H1 (cell line): ENCODE measurements at places on chromosomes 2 and 18. TPM values are rescaled to one million over a fixed set of nuclear protein-coding genes. Genes with fewer than 3 reads are reported as not detected.

OR6B2 gene
- polyA plus RNA-seq = not detected in 2 replicates

GCG gene
- not detected in 2 replicates for polyA plus RNA-seq

LYPD1 gene
- polyA plus RNA-seq = 1.9 and 3.4 TPM in 2 replicates

GKN2 gene
- polyA plus RNA-seq = not detected in 2 replicates

ATP5F1A gene
- 796 and 970 TPM in 2 replicates for polyA plus RNA-seq

G6PC2 gene
- polyA plus RNA-seq = not detected in 2 replicates

PNO1 gene
- 15.4 and 18.6 TPM in 2 replicates for polyA plus RNA-seq

PRSS56 gene
- 0.03 and 0.11 TPM in 2 replicates for polyA plus RNA-seq

PTPRN gene
- 8.2 and 17.4 TPM in 2 replicates for polyA plus RNA-seq

TMEM163 gene
- 3.1 and 3.2 TPM in 2 replicates for polyA plus RNA-seq

FSHR gene
- 0.06 TPM in 1 of 2 replicates, not detected in the other for polyA plus RNA-seq

FEV gene
- not detected in 2 replicates for polyA plus RNA-seq

AMMECR1L gene
- polyA plus RNA-seq = 10.1 and 10.2 TPM in 2 replicates

SPP2 gene
- polyA plus RNA-seq = not detected in 2 replicates

QPCT gene
- 4.3 TPM in 2 replicates for polyA plus RNA-seq

RIT2 gene
- polyA plus RNA-seq = 0.46 and 0.67 TPM in 2 replicates
